ENCODE measurements at places on chromosomes 11 and 22. TPM values are rescaled to one million over a fixed set of nuclear protein-coding genes. Genes with fewer than 3 reads are reported as not detected.

- no peak for DNase-seq
Measured at GRCh38 chr11:117806846-117807245, 9.8 kb upstream of the DSCAML1 start.

- peak; percentile 52 for DNase-seq
Measured at GRCh38 chr11:46120346-46121300, 631 bp downstream of the PHF21A start.

GRCh38 chr11:203945-204586, 3.1 kb downstream of the BET1L start:
- peak; percentile 13 for DNase-seq

- no peak for DNase-seq
Measured at GRCh38 chr11:94519478-94520084, 7.3 kb downstream of the C11orf97 start.

GRCh38 chr22:29480512-29481264, 670 bp downstream of the NEFH start:
- DNase-seq, result no peak

DNA sequence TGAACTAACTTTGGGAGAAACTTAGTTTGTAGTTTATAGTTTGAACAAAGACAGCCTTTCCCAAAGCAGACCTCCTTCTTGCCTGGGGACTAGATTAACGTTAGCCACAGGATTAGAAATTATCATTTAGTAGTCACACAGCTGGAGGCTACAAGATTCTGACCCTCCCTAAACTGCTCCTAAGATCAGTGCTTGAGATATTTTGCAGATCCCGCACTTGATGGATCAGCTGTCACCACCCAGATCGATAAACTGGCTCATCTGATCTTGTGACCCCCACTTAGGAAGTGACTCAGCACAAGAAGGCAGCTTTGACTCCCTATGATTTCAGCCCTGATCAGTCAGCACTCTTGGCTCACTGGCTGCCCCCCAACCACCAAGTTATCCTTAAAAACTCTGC, 1.6 kb downstream of the SLC22A24 start:
- no peak for DNase-seq

The BCO2 gene
- 13.5 TPM for total RNA-seq

The SERPINH1 gene
- total RNA-seq, result 847 TPM

DNA sequence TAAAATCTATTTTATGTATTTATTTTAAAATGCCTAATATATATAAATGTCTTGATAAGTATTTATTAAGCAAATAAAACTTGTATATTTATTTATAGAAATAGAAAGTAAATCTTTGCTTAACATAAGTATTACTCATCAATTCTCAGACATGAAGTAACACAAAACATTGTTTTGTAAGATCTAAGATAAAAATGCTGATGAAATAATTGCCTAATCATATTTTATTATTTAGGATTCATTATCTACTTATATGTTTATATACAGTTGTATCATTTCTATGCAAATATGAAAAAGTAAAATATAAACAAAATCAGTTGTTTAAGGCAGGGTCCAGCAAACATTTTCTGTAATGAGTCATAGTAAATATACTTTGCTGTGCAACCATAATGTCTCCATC, 507.8 kb upstream of the CNTN5 start:
- DNase-seq, result no peak

The PRODH gene
- 2.6 TPM for total RNA-seq

- DNase-seq, result no peak
Measured at GRCh38 chr11:100294748-100295147, 392.3 kb upstream of the ARHGAP42 start.

- no peak for DNase-seq
Measured at GRCh38 chr11:2564008-2564530, 119.3 kb downstream of the KCNQ1 start.

GRCh38 chr22:20017622-20017958, 967 bp upstream of the ARVCF start:
- DNase-seq, result no peak

DNA sequence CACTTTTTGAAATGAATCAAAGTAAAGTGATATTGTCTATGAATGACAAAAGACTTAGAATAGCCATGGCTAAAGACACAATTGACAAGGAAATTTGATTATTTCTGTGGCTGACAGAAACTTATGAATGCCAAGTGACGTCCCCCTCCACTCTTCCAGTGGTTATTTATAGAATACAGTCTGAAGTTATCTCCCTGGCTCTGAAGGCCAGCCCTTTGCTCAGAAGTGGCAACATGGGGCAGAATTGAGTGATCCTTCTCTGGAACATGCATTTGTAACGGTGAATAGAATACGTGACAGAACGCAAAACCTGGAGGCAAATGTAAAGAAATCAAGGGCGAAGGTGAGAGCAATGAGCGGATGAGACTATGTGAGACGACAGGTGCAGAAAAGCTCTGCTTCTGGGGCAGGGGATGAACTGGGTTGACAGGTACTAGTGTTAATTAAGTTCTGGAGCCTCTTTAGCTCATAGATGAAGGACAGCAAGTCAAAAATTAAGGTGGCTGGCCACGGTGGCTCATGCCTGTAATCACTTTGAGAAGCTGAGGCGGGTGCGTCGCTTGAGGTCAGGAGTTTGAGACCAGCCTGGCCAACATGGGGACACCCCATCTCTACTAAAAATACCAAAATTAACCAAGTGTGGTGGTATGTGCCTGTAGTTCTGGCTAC, 585.7 kb upstream of the B3GAT1 start:
- no peak for DNase-seq

The GUCD1 gene
- 27.4 TPM for total RNA-seq
